ENCODE measurements at places on chromosomes 2 and 18. TPM values are rescaled to one million over a fixed set of nuclear protein-coding genes. Genes with fewer than 3 reads are reported as not detected.

Gene NFATC1
- 20.3 TPM for total RNA-seq

Gene GALNT3
- 10.8 TPM for total RNA-seq

Gene CFAP65
- total RNA-seq = not detected

Gene PROC
- total RNA-seq = not detected

Gene DSG1
- not detected for total RNA-seq

Gene MMADHC
- 99.4 TPM for total RNA-seq

Gene RESP18
- not detected for total RNA-seq

Gene PLCL1
- total RNA-seq = 0.87 TPM

Gene IL18RAP
- total RNA-seq = 5.6 TPM

Gene SH3BP4
- total RNA-seq = not detected

Gene EFEMP1
- total RNA-seq = not detected

Gene ARHGAP25
- total RNA-seq = 95.9 TPM

Gene CPO
- total RNA-seq = not detected

Gene KLHL41
- not detected for total RNA-seq

Gene PLGLB1
- 2.4 TPM for total RNA-seq

Gene IL37
- total RNA-seq = not detected

Gene ELOA2
- not detected for total RNA-seq

Gene MYL12B
- 206 TPM for total RNA-seq

Gene OR6B2
- not detected for total RNA-seq

Gene CENPA
- total RNA-seq = 24.3 TPM

Gene ASAP2
- total RNA-seq = 0.19 TPM

Gene SERPINB11
- not detected for total RNA-seq

Gene EN1
- total RNA-seq = not detected

Gene NAT8
- total RNA-seq = not detected

Gene UGT1A8
- total RNA-seq = not detected

Gene ALK
- not detected for total RNA-seq

Gene DNAJC5G
- not detected for total RNA-seq

Gene FAM237A
- total RNA-seq = not detected

Gene ESPNL
- 1.0 TPM for total RNA-seq

Gene CYTIP
- total RNA-seq = 581 TPM
